Right renal cortex interstitium (tissue), 3 donors: ENCODE measurements at places on chromosomes 11 and 22.

- no peak for DNase-seq
Measured at GRCh38 chr22:43643387-43643786, 168.7 kb downstream of the EFCAB6 start.

DNA sequence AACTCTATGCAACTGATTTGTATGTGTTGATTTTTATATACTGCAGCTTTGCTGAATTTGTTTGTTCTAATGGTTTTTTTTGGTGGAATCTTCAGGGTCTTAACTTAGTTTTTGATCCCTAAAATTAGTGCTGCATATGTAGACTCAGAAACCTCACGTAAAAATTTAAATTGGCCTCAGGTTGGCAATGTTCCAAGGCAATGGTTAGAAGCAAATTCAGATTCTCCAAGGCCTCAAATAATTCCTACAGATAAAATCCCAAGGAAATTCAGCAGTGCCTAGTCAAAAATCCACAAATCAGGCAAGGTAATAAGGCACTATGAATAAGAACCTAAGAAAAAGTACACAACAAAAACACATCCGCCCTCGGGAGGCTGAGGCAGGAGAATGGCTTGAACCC, 9.5 kb downstream of the PDE3B start:
- DNase-seq = no peak

GRCh38 chr11:45745065-45745811, 59.7 kb upstream of the SLC35C1 start:
- DNase-seq = no peak

GRCh38 chr11:40306938-40307548, 1152.4 kb downstream of the LRRC4C start:
- DNase-seq = no peak

DNA sequence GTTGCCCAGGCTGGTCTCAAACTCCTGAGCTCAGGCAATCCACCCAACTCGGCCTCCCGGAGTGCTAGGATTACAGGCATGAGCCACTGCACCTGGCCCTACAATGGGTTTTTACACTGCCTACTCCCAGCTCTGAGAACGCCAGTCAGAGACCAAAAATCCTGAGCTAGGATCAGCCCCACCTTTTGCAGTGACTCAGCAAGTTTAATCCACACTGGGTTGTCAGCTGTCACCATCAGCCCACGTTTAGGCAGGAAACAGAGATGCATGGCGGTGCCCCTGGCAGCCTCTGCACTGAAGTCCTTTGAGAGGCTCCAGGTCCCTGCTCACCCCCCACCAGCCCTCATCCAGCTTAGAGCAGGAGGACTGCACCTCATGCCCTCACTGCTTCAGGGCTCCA, 117.6 kb downstream of the ARHGAP8 start:
- DNase-seq = no peak

DNA sequence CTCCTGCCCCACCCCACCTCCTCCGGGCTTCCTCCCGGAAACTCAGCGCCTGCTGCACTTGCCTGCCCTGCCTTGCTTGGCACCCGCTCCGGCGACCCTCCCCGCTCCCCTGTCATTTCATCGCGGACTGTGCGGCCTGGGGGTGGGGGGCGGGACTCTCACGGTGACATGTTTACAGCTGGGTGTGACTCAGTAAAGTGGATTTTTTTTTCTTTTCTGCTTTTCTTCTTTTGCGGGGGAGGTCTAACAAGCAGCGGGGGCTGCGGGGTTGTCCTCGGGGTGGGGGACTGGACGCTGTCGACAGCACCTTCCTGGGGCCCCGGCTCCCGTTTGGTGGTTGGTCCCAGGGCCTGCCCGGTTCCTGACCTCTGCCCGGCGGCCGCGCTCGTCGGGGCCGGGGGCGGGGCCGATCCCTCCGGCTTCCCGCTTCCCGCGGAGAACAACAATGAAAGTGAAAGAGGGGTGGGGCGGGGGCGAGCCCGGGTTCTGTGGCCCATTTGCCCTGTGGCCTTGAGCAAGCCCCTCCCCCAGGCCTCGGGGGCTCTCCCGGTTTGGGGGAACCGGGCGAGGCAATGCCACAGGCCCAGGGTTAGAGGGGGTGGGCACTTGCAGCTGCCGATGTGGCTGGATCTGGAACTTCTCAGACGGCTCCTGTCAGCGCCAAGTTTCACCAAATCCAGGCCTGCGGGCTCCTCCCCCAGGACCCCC, 975 bp upstream of the MDK start:
- DNase-seq = no peak

GRCh38 chr22:48099671-48100070, 1337.2 kb downstream of the TBC1D22A start:
- no peak for DNase-seq

GRCh38 chr22:31647066-31647465, 14.9 kb downstream of the PISD start:
- DNase-seq = no peak

DNA sequence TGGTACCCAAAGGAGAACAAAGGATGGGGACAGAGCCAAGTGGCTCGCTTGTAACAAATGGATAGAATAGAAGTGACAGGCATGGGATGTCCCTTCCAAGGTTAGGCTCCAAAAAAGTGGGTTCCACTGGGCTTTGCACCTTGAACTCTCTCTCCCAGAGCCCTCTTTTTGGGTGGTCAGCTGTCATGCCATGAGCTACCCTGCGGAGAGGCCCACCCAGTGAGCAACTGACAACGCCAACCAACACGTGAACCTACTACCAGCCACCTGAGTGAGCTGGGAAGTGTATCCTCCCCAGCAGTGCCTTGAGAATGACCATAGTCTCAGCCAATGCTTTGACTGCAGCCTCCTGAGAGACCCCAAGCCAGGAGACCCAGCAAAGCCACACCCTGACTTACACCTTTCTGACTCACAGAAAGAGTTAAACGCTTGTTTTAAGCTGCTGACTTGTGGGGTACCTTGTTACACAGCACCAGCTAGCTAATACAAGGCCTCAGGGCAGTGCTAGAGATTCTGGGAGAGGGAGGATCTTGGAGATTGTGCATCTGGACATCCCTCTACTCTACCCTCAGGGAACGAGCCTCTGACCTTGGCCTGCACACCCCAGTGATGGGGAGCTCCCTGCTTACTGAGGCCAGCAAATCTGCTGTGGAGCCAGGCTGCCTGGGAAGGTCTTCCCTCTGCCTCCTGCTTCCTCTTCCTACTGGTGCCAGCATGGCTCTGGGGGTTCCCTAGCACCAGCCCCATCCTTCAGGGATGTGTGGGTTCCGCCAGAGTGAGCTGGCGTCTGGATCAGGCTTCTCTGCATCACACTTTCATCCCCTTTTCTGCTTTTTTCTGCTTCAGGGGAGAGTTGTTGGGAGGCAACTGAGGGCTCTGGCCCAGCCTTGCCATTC, 29.1 kb upstream of the RFPL3 start:
- DNase-seq = no peak

GRCh38 chr22:49710746-49711145, 116.9 kb downstream of the BRD1 start:
- DNase-seq = no peak

- DNase-seq = no peak
Measured at GRCh38 chr11:48028914-48029680, 48.7 kb downstream of the PTPRJ start.

- no peak for DNase-seq
Measured at GRCh38 chr11:83601201-83601913, 315.2 kb upstream of the CCDC90B start.

DNA sequence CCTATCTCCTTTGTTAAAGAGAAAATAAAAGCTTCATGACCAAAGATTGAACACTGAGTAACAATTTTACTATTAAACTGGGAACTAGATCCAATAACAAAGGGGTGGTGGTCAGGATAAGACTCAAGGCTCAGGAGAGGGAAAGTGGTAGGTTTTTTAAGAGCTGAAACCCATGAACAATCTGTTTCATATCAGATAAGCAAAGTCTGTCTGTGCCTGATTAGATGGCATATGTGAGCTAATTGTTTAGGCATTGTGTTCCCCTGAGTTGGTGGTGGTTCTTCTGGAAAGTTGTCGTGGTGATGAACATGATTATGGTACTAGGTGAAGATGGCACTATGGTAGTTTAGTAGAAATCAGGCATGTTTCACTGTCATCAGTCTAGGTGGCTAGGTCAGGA, 24.4 kb downstream of the USP47 start:
- no peak for DNase-seq
